ENCODE measurements at places on chromosomes 5 and 9.

- DNase-seq: peak; percentile 65
These were observed 265.5 kb upstream of the ADAMTSL1 start for GRCh38 chr9:18208166-18209059.

- DNase-seq: peak; percentile 12
These were observed 417.3 kb downstream of the RASEF start for GRCh38 chr9:82645600-82645999.

DNA sequence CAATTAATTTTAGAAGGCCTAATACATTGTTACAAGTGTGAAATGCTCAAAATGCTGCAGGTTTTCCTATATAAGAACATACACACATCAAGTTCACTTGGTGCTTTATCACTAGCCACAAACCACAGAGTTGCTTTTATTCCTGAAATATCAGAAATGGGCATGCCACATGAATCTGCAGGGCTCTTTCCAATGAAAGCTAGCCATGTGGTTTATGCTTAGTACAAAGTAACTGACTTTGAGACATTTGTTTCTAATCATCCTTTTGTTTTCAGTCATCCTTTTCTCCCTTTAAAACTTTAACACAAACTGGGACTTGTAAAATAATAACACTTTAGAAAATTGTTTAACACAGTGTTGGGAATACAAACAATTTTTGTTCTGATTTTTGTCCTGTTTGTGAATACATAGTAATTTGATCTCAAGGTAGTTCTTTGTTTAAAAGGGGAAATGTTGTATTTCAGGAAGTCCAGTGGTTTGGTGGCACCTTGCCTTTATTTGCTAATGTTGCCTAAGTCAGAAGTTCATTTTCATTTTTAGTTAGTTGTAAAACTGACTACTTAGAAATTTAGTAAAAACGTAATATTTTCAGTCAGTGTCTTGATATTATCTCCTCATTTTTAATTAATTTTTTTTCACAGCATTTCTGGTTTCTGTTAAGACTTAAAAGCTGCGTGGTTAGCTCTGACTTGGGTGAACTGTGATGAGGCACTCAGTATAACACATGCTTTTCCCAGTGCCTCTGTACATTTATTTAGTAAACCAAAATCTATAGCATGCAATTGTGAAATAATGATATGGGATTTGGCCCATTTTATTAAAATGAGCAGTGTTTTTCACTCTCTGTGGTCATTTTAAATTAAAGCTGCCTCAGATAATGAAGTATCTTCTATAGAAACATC, 18.6 kb downstream of the PRDM6 start:
- DNase-seq: no peak

DNA sequence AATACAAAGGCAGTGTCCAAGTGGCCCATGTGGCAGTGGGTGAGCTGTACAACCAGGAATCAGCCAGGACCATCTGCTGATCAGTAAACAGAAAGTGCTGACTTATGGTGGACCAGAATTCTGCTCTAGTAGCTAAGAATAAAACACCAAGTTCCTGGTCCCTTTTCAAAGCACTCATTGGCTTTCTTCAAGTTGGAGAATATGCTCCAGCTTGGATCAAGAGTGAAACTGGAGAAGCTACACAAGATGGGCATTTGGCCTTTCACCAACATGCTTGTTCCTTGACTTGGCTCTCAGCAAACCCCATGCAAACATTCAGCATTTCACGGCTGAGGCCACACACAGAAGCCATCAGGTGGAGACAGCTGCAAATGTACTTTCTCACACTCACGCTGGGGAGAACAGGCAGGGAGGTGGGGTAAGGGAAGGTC, 32.1 kb downstream of the MARCHF3 start:
- DNase-seq: no peak

DNA sequence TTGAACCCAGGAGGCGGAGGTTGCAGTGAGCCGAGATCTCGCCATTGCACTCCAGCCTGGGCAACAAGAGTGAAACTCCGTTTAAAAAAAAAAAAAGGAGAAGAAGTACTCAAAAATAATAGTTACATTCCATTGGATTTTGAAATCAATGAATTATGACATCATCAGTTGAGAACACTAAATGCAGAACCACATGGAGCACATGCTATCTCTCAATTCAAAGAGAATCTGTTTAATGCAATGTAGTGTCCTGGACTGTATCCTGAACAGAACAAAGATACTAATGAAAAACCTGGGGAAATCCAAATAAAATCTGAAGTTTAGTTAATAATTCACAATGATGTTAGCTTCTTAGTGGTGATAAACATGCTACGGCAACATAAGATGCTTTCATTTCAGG, 20.3 kb downstream of the CDC14B start:
- no peak for DNase-seq

DNA sequence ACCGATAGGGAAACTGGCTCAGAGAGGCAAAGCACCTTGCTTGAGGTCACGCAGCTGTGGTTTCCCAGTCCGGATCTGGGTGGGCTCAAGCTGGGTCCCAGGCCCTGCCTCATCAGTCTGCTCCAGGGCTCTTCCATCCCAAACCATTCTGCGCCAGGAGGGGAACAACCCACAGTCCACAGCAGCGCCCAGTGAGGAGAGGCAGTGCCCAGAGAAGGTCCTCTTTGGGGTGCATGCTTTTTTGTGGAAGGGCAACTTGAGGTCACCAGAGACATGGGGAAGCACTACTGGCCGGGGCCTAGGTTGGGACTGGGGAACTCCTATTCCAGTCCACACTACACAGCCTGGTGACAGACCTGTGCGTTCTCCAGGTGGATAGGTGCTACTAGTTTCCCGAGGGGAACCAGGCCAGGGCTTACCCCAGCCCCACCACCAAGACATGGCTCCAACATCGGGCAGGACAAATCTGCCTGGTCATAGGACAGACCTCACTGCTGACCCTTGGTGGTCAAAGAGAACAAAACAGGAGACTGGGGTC, 62.5 kb upstream of the RNF130 start:
- DNase-seq: no peak

Measured in mammary epithelial cell (primary cell).